Stimulated activated CD4-positive, alpha-beta T cell treated with anti-CD3 and anti-CD28 coated beads, Interleukin-1b, Interleukin-23, amount 100 ng/mL, for 24 hours (primary cell): ENCODE measurements at places on chromosomes 2 and 18.

DNA sequence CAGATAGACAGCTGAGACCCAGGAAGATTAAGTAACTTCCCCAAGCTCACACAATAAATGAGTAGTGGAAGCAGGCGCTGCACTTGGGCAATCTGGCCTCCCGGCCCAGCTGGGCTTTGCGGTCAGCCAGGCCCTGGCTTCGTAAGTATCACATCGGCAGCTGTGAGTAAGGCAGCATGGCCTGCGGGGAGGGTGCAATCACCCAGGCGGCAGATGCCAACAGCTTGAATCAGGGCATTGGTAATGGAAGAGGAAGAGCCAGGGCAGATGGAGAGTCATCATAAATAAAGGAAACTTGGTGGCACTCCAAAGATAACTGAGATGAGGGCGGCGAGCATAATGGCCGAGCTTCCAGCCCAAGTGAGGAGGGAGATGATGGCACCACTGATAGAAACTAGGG, 217.9 kb upstream of the PID1 start:
- no peak for DNase-seq

- no peak for DNase-seq
Observed at GRCh38 chr2:212712991-212713390, 174.4 kb upstream of the ERBB4 start.

- DNase-seq, result no peak
Observed at GRCh38 chr18:7904529-7904928, 337.4 kb downstream of the PTPRM start.

- no peak for DNase-seq
Observed at GRCh38 chr2:45836316-45836715, 184.8 kb downstream of the PRKCE start.

- no peak for DNase-seq
Observed at GRCh38 chr2:10007435-10007834, 35.9 kb upstream of the KLF11 start.

GRCh38 chr2:239583171-239583878, 182.5 kb upstream of the HDAC4 start:
- DNase-seq, result no peak

DNA sequence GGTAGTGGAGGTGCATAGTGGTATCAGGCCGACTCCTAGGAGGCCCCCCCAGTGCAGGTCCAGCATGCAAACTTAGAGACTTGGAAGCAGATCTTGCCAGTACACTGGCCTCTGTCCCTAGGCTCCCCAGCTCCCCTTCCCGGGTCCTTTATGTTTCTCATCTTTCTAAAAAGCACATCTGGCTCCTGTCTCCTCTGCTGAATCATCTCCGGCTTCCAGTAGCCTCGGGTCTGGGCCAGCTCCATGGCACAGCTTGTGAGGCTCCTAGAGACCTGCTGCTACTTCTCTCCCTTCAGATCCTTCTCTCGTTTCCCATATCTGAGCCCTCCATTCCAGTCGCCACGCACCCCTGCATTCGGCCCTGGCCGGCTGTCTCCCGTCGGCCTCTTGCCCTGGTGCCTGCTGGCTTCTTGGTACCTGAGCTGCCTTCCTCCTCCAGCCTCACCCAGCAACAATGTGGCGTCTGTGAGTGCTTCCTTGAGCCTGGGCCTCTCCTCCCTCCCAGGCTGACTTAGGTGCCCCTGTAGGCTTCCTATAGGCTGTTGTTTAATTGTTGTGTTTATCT, 6.6 kb downstream of the TRAF3IP1 start:
- no peak for DNase-seq

- DNase-seq, result no peak
Observed at GRCh38 chr2:66423391-66424124, 11.4 kb upstream of the MEIS1 start.

DNA sequence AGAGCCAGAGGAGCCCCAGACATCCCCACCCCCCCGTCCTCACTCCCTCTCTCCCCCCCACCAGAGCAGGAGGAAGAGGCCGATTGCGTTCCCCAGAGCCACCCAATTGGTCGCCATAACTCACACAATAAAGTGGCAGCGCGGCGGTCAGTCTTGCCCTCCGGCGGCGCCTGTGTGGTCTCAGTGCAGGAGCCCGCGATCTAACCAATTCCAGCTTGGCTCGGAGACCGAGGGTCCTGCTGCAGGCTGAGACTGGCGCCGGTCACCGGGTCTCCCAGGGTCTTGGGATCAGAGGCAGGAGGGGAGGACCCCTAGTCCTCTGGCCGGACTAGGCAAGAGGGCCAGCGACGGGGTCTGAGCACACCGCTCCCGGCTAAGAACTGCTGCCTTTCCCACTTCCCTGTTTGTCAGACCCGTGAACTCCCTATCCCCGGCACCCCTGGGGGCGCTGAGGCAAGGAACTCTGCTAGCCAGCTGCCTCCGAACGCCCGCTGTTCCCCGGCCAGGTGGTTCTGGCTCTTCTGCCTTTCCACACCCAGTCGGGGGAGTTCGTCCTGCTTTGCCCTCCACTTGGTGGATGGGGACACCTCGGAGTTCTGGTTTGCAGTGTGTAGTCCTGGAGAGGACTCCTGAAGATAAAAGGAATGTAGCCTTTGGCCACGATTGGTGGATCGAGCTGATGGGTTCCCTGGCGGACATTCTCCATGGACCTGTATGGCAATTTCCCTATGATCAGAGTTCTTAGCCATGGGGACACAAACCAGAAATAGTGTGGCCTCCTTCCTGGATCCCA, 1.0 kb upstream of the HOXD12 start:
- DNase-seq, result no peak

DNA sequence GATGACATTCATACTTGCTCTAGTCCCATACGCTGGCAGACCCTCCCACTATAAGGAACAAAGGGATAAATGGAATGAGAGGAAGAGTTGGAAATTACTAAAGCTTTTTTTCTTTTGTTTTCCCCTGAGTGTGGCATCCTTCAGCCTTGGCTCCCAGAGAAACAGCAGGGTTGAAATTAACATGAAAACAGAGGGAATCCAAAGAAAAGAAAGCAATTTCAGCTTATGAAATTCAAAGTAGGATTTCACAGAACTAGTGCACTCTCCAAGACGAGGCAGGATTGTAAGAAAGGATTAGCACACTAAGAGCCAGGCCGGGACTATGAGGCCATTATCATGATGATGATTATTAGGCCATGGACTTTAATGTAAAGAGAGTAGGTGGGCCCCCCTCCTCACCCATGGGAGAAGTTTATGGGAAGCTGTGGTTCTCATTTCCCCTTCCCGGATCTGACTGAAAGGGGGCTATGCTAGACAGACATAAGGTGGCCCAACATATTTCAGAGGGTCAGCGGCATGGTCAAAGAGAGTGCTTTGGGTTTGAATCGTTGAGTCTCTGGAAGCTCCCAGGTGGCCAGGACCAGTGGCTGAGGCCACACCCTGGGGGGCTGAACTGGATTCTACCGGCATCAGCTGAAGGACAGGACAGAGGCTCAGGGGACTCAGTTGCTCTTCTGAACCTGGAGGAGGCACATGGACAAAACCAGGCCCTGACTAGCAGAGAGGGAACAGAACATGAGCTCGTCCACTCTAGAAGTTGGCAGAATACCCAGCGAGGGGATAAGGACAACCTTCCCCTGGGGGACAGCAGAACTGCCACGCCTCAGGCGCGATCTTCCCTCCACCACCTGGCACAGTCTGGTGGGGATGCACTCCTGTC, 100.1 kb upstream of the ARL4C start:
- no peak for DNase-seq

GRCh38 chr2:105450471-105450870, 51.6 kb upstream of the FHL2 start:
- no peak for DNase-seq

GRCh38 chr2:176187899-176188773, at the start of gene HOXD1:
TSS of gene HOXD1 (plus strand) at chr2:176188668. CDS start at chr2:176188802, 134 bp downstream.
- DNase-seq, result no peak
